ENCODE measurements at places on chromosomes 5 and 9.

GRCh38 chr5:127355337-127355736, 64.7 kb downstream of the MEGF10 start:
- DNase-seq, result no peak

GRCh38 chr9:121865060-121865459, 213.6 kb downstream of the DAB2IP start:
- no peak for DNase-seq

- no peak for DNase-seq
Measured at GRCh38 chr9:125106285-125106893, 36.9 kb downstream of the SCAI start.

DNA sequence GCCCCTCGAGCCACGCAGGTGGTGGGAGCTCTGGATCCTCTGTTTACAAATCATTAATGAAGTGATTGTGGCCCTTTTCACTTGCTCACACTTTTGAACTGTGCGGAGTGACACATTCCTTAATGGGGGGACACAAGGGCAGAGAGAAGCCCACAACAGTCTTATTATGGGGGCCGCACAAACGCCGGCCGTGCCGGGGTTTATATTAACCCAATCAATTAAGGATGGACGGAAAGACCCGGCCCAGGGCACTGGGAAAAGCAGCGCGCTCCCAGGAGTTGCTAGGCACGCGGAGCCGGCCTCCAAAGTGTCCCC, 634.8 kb downstream of the IRX1 start:
- no peak for DNase-seq

DNA sequence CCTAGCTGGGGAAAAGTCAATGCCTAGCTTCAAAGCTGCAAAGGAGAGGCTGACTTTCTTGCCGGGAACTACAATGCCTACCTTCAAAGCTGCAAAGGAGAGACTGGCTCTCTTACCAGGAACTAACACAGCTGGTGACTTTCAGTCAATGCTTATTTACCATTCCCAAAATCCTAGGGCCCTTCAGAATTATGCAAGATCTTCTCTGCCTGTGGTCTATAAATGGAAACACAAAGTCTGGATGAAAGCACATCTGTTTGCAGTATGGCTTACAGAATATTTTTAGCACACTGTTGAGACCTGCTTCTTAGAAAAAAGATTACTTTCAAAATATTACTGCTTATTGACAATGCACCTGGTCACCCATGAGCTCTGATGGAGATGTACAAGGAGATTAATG, 259.4 kb downstream of the PLK2 start:
- no peak for DNase-seq

Measured in SW 1271 (cell line).